ENCODE measurements at places on chromosomes 3 and 15.

DNA sequence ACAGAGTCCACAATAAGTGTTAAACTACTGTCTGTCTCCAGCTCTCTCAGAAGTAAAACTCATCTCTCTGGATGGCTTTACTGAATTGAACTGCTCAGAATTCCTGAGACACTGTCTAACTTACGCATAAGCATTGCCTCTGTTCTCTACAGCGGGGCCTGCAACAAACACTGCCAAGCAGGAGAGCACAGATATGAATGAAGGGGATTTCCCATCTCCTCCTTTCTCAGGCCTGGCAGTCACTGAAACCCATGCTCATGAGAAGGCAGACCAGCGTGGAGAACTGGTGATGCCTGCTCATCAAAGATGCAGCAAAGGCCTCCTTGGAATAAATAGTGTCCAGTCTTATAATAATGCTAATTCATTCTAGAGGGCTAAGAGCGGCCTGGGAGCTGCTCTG lies 10.3 kb downstream of the RASGRP1 start:
- DNase-seq = no peak

DNA sequence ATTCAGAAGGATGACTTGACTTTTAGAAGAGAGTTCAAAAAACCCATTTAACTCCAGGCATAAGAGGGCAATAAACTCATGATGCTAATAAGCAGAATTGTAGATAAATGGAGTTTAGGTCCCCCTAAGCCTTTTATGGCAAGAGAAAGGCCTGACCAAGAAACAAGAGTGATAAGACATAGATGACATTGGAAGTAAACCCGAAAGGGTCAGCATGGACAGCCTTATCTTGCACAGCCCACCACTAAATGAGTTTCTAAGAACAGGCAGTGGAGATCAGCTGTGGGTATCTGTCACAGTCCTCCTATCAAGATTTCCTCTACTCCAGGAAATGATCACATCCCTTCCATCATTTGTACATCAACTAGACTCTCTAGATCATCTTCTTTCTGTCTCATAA lies 457.9 kb upstream of the ADAMTS9 start:
- no peak for DNase-seq

GRCh38 chr3:124529826-124530571 lies 200.3 kb upstream of the UMPS start:
- no peak for DNase-seq

DNA sequence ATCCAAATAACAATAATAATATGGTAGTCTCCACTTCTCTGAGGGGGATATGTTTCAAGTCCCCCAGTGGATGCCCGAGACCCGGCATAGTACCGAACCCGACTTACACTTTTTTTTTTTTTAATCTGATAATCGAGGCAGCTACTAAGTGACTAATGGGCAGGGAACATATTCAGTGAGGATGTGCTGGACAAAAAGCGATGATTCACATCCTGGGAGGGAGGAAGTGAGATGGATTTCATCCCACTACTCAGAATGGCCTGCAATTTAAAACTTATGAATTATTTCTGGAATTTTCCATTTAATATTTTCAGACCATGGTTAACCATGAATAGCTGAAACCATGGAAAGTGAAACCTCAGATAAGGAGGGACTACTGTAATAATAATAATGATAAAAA lies 49.5 kb upstream of the SELENOK start:
- no peak for DNase-seq

- DNase-seq = no peak
These were observed 222.4 kb downstream of the CD47 start for GRCh38 chr3:107868449-107868848.

Measured in spleen (tissue), 13 donors.